Panc1 (cell line): ENCODE measurements at places on chromosomes 13 and 19. TPM values are rescaled to one million over a fixed set of nuclear protein-coding genes. Genes with fewer than 3 reads are reported as not detected.

DNA sequence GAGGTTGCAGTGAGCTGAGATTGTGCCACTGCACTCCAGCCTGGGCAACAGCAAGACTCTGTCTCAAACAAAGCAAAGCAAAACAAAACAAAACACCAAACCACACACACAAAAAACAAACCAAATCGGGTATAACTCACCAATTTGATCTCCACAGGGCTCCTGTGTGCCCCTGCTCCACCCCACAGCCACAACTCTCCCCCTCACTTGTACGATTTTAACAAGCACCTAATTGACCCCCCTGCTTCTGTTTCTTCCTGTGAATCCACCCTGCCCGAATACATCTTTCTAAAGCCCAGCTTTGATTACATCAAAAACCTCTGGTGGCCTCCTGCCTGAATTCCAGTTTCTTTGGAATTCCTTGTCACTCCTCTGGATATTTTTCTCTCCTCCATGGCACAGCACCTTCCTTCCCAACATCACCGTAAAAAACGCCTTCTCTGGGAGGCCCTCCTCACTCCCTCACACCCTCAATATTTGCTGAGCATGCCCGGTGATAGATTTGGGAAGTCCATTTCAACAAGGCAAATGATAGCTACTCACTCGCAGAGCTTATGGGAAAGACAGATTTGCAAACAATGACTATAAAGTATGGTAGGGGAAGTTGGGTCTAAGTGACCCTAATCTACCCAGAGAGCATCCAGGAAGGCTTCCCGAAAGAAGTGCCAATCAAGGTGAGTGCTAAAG, 11.6 kb upstream of the RANBP3 start:
- H3K27ac ChIP-seq: peak overlapping the region; percentile 75
- peak overlapping the region; percentile 30 for H3K4me3 ChIP-seq
- no peaks in the 10 kb centered on the region for H3K27me3 ChIP-seq
- H3K4me1 ChIP-seq: peaks cover 8% of the 10 kb centered on the region; the same call in 1 of the 2 replicates
- no peak for DNase-seq
- no peaks in the 10 kb centered on the region for H3K36me3 ChIP-seq

Gene DENND1C
- total RNA-seq: 0.39 TPM

Gene GJB2
- 54.2 TPM for total RNA-seq

DNA sequence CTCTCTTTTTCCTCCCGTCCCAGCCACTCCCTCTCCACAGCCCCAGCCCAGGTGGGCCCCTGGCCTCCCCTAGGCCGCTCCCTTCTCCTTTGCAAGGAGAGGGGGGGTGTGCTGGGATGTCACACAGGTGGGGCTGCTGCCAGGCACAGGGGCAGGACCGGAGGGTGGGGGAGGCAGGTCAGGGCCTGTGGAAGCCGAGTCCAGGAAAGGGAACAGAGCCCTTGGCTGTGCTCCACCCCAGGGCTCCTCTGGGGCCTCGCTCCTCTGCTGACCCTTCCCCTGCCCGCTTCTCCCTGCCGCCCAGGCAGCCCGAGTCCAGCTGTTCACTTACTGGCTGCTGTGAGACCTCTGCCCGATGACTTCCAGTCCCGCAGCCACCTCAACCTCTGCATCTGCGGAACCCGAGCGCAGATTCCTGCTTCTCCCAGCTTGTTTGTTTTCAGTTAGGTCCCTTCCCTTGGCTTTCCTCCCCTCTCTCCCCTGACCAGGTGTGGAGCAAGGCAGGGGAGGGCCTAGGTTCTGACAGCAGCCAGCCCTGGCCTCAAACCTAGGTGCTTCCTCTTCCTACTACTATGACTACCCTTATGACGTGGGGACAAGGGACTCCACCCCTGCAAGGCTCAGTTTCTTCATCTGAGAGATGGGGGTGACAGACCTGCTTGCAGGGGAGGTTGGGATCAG, 850 bp upstream of the KLK11 start:
- H3K4me3 ChIP-seq: no peak overlapping the region
- no peaks in the 10 kb centered on the region for H3K27me3 ChIP-seq
- DNase-seq: no peak
- H3K27ac ChIP-seq: no peak overlapping the region
- H3K36me3 ChIP-seq: no peaks in the 10 kb centered on the region

DNA sequence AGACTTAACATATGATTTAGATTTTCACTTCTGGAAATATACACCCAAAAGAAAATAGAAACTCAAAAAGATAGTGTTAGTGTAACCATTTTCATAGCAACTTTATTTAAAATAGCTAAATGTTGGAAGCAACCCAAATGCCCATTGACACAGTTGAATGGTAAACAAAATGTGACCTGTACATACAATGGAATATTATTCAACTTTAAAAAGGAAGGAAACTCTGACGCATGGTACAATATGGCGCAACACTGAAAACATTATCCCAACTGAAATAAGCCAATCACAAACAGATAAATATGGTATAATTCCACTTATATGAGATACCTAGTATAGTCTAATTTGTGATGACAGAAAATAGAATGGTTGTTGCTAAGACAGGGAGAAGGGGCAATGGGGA, 1456.1 kb upstream of the MIR17HG start:
- no peak for DNase-seq
- H3K27me3 ChIP-seq: no peaks in the 10 kb centered on the region
- no peaks in the 10 kb centered on the region for H3K4me1 ChIP-seq
- H3K4me3 ChIP-seq: no peak overlapping the region
- H3K36me3 ChIP-seq: no peaks in the 10 kb centered on the region
- H3K27ac ChIP-seq: no peak overlapping the region

Gene SLC7A9
- total RNA-seq: 0.28 TPM

GRCh38 chr13:112806739-112807652, 117.2 kb downstream of the ATP11A start:
- no peak overlapping the region for H3K4me3 ChIP-seq
- DNase-seq: no peak
- no peaks in the 10 kb centered on the region; the same call in 1 of the 2 replicates for H3K4me1 ChIP-seq
- H3K27ac ChIP-seq: no peak overlapping the region
- no peaks in the 10 kb centered on the region for H3K36me3 ChIP-seq
